CD4-positive, alpha-beta T cell treated with Interleukin-17A for 4 hours (primary cell): ENCODE measurements at places on chromosomes 2 and 18.

- DNase-seq, result no peak
These were observed 4.0 kb downstream of the COPS9 start for GRCh38 chr2:240131941-240132650.

DNA sequence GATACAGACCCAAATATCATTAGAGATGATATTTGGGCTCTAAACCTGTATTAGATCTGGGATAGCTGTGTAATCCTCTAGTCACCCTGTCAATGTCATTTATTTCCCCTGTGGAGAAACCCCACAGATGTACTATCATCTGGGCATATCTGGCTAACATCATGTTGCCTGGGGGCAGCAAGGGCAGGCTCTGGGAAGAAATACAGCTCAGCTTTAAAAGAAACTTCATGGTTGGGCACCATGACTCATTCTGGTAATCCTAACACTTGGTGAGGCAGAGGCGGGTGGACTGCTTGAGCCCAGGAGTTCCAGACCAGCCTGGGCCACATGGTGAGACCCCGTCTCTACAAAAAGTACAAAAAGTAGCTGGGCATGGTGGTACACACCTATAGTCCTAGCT lies 282.5 kb downstream of the SLC8A1 start:
- no peak for DNase-seq

DNA sequence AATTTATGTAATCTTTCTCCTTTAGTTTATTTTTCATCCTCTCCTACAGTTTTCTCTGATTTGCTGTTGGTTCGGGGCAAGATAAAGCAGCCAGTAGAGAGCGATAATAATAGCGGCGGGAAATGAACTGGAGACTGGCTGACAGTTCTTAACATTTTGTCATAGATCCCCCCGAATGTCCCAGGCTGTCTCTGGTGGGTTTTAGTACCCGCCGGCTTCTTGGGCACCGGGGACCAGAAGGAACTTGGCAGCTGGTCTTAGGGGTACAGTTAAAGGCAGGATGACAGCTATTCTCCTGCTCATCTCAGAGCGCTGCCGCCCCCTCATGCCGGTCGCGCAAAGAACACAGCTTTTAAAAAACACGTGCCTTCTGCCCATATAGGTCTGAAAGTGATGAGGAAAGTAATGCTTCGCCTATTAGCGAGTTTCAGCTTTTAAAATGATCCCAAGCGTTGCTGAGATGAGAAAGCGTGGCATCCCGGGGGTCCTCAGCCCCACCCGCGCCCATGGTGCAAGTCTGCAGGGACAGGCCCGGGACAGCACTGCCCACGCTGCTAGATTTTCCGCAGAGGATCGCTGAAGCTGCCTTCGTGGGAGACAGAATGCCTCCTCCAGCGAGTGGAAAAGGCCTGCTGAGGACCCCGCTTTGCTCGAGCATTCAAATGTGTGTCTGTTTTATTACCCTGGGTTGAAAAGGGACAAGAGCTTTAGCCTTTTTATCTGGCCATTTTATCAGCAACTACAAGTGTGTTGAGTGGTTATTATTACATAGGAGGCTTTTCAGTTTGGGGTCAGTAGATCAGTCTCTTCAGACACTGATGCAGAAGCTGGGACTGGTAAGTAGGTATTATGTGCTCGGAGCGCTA lies 3.8 kb downstream of the ONECUT2 start:
- no peak for DNase-seq

- no peak for DNase-seq
These were observed 263.2 kb downstream of the CYP26B1 start for GRCh38 chr2:71884303-71885042.

DNA sequence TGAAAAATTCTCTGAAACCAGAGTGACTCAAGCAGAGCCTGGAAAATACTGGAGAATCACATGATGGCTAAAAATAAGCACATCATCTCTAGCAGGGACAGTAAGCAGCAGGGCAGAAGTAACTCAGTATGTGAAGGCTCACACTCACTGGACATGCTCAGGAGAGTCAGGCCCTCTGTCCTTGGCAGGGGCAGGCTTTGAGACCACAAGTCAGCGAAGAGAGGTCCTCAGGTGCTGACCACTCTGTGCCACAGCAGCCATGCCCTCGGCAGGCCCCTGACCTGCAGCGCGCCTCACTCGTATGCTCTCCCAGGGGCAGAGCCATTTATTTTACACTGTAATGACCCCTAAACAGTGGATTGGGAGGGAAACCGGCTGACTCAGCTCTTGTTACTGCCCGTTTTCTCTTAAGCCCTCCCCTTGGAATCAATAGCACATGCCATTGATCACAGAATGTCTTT lies 76.8 kb downstream of the MAPRE2 start:
- no peak for DNase-seq

DNA sequence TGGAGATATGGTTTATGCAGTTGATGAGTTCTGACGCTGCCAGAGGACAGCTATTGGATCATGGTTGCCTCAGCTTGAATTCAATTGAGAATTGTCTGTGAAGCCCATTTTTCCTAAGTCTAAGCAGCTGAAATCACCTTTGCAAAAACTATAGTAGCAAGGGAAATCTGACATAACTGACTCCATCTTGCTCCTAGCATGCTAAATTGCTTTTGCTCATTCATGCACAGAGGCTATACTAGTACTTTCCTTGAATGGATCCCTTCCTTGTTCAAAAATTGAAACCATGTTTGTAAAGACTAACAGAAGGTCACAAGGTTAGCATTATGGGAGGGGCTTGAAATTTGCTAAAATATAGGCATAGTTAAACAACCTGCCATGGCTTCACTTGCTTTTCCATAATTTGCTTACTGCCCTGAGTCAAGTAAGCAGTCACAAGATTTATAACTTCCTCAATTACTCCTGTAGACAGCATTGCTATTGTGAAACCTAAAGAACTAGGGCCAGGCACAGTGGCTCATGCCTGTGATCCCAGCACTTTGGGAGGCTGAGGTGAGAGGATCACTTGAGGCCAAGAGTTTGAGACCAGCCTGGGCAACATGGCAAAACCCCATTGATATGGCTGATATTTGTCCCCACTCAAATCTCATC lies 41.2 kb downstream of the CHRNA1 start:
- DNase-seq, result no peak

DNA sequence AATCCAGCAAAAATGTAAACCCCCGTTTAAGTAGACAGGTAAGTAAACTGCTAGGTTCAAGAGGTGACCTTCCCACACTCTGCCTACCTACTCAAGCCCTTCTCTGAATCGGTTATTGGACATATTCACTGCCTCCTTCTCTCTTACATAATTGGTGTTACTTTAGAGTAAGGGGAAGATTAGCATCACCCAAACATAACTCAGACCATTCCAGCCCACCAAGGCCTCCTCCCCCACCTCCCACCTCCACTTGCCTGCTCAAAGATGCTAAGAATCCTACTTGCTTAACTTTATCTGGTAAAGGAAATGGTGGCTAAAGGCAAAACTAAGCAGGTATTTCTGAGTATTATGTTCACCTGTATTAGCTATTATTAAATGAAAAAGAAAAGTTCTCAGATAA lies 55.0 kb upstream of the DTNA start:
- no peak for DNase-seq

DNA sequence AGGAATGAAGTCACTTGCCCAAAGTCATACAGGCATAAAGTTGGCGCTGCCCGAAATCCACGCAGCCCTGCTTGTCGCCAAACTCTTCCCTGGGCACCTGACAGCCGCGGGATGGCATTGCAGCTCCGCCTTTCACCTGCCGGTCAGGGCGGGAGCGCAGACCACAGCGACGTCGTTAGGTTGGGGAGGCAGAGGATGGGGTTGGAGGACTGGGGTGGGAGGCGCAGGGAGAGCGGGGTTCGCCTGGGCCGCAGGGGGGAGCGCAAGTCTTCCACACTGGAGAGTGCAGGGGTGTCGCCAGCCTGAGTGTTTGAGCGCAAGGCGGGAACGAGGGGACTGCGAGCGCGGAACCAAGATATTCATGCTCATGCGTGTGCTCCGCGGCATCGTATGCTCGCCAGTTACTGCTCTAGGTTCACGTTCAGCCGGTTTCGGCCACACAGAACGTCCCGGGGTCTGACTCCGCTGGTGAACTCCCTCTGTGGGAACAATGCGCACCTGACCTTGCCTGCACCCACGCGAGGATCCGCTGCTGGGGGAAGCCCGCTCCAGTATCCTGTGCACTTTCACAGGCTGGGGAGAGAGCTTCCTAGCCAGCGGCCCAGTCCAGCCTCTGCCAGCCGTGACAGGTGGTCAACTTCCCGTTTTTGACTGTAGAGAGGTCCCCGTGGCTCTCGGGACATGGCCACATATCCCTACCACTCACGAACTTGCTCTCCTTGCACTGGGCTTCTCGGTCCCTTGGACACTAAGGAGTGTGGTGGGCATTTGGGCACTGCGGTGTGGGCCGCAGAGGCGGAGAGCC lies 767 bp upstream of the NPPC start:
- no peak for DNase-seq

DNA sequence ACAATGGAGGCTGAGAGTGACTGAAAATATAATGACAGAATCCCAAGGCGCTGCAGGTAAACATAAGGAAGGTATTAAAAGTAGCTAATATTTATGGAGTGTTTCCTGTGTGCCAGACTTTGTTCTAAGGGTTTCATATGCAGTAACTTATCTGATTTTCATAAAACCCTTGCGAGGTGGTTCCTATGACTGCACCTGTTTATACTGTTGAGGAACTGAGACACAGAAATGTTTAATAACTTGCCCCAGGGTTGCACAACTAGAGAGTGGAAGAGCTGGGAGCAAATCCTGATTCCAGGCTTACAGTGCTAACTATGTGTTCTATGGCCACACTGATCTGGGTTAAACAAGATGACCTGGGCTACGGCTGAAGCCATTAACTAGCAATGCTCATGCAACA lies 2.4 kb downstream of the SP110 start:
- DNase-seq, result no peak

DNA sequence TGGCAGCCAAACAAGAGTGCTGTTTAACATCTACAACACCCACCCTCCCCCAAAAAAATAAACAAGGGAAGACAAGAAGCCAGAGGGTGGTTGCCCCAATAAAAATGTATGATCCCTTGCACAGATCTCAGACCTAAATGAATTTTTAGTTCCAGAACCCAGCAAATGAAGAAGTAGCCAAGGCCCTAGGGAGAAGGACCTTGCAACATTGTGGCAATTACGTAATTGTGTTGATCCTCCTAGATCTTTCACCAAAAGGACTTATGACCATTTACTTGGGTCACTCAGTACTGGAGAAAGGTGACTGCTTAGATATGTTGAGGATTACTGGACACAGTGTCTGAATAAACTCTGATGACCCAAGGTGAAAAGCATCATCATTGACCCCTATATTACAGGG lies 1393.8 kb downstream of the LRP1B start:
- no peak for DNase-seq

GRCh38 chr18:4639628-4640310 lies 184.7 kb upstream of the DLGAP1 start:
- DNase-seq, result no peak

DNA sequence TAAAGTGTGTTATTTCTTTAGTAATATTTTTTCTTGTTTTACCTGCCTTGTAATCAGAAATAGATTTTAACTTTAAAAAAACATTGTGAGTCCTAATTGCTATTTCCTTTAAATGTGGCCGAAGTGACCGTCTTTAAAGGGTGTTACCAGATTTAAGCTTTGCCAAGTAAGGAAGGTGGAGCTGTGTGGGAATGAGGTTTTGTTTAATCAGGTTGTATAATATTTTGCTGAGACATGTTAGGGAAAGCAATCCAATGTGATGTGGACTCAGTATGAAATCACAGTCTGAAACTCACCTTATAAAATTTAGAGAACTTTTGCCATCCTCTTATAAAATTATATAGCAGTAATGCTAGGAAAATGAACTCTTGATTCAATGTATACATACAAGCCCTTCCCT lies 32.9 kb upstream of the ITPRID2 start:
- no peak for DNase-seq

GRCh38 chr2:188798159-188798558 lies 176.0 kb upstream of the COL3A1 start:
- DNase-seq, result no peak

- no peak for DNase-seq
These were observed 466.2 kb upstream of the HNRNPA3 start for GRCh38 chr2:176746411-176746810.

GRCh38 chr2:26654061-26654340 lies 12.8 kb upstream of the CIB4 start:
- no peak for DNase-seq

DNA sequence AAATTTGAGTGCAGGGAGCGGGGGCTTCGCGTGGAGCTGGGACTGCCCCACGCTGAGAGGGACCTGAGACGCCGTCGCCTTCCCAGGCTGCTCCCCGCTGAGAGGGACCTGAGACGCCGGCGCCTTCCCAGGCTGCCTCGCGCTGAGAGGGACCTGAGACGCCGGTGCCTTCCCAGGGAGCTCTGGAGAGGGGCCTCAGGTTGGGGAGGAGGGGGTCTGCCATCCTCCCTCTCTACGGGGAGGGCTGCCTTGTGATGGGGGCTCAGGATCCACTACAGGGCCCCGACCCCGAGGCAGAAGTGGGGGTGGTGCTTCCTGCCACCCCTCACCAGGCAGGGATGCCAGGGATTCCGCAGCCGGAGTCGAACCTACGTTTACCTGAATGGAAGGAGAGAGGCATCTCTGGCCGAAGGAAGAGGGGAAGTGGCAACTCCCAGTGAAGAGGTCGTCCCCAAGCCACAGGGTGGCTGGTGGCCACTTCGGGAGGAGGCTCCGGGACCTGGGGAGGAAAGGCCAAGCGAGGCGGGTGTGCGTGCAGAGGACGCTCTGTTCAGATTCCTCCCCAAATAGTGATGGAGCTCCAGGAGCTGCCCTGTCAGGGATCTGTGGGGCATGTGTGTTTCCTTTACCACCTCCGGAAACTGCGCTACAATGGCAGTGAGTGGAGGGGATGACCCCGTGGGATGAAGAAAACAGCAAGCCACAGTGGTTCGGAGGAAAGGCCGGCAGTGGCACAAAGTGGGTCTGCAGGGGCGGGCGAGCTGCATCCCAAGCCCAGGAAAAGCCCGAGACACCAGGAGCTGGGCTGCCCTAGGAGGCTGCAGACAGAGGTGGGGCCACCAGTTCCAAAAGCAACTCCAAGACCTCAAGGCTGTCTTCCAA lies 108.2 kb upstream of the CTDP1 start:
- no peak for DNase-seq

GRCh38 chr18:77133051-77133834 lies 660 bp upstream of the MBP start:
- no peak for DNase-seq

GRCh38 chr2:163453920-163454319 lies 281.9 kb downstream of the FIGN start:
- no peak for DNase-seq

- no peak for DNase-seq
These were observed 165.0 kb upstream of the NCKAP5 start for GRCh38 chr2:133732982-133733900.

GRCh38 chr2:42385225-42385624 lies 24.2 kb upstream of the COX7A2L start:
- no peak for DNase-seq

DNA sequence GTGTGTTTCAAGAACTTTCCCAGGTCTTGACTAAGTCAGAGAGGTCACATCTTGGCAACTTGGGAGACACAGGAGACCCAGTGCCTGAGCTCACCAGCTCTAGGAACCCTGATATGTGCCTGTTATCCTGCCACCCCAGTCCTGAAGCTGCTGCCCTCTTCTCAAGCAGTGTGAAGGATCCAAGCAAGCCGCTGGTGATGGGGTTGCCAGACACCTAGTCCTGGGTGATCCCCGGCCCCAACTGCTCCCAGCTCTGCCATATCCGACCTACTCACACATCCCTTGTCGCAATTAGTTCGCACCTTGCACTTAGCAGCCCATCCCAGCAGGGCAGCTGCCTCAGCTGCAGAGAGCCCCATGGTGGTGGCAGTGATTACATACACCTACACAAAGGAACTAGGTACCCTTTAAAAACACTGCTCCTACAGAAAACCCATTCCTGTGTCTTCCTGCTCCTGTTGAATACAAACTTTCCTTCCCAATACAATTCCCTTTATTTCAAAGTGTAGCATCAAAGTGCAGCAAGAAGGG lies 247.2 kb upstream of the RAB12 start:
- no peak for DNase-seq
